Stimulated activated CD8-positive, alpha-beta memory T cell treated with anti-CD3 and anti-CD28 coated beads, Interleukin-2, amount 100 ng/mL, for 1 hour (primary cell): ENCODE measurements at places on chromosomes 16 and 17.

GRCh38 chr17:74814453-74814852 is 38.3 kb upstream of the NAT9 start:
- DNase-seq, result no peak

- no peak for DNase-seq
These were observed 76.4 kb downstream of the GPR139 start for GRCh38 chr16:19997264-19997663.

DNA sequence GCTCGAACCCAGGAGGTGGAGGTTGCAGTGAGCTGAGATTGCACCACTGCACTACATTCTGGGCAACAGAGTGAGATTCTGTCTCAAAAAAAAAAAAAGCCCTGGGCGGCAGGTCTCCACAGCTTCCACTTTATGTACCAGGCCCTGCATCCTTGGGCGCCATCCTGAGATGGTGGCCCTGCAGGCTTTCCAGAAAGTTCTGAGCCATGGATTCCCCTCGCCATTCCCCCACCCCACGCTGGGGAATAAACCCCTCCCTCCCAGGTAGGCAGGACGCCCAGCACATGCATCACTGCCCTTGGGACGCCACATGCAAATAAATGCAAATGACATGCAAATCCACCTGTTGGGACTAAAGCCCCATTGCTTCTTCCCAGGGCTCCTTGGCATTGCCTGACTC is 13.8 kb upstream of the ZNF469 start:
- DNase-seq, result no peak

- no peak for DNase-seq
These were observed 19.5 kb downstream of the COTL1 start for GRCh38 chr16:84598360-84598759.

DNA sequence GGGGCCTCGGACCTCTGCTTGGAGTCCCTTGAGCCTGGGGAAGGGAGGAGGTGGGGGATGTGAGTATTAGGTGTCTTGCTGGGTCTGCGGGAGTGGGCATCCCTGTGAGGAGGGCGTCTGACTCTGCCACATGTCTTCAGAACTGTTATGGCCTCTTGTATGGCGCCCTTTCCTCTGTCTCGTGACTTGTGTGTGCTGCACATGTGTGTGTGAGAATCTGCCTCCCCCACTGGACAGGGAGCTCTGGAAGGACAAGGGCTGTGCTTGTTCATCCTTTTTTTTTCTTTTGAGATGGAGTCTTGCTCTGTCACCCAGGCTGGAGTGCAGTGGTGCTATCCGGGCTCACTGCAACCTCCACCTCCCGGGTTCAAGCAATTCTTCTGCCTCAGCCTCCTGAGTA is 33.4 kb downstream of the ARHGAP23 start:
- no peak for DNase-seq

DNA sequence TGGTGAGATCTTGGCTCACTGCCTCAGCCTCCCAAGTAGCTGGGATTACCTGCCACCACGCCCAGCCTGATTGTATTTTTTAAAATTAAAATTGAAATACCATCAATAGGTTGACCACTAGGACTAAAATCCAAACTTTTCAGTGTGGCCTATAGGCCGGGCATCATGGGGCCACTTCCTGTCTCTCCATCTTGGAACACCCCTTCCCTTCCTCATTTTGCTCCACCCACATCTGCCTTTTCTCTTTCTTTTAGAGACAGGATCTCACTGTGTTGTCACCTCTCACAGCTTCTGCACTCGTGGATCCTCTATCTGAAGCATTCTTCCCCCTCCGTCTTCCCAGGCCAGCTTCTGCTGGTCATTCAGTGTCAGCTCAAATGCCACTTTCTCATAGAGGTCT is 57.0 kb downstream of the BMERB1 start:
- no peak for DNase-seq

DNA sequence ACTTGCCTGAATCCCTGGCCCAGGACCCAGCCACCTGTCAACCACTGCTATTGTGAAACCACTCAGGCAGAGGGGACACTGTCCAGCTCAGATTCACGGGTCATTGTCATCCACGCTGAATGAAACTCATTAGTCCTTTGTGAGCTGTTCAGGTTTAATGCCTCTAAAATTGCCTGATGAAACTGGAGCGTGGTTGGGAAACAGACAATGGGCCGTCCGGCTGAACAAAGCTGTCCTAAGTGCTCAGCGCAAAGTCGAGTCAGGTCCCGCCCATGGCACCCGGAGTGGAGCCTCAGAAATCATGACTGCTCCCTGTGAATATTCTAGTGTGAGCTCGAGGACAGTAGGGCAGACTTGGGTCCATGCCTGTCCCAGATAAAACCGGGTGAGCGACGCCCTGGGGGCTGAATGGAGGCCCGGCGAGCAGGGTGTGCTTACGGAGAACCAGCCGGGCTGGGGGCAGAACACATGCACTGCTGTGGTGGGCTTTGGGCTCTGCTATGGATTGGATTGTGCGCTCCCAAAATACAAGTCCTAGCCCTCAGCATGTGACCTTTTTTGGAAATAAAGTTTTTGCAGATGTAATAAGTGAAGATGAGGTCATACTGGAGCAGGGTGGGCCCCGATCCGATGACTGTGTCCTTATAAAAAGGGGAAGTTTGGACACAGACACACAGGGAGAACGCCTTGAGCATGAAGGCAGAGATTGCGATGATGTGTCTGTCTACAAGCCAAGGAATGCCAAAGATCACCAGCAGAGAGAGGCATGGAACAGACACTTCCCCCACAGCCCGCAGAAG is 12.9 kb upstream of the CMIP start:
- no peak for DNase-seq

GRCh38 chr16:89221604-89222003 is 4.1 kb downstream of the ZNF778 start:
- DNase-seq, result no peak

DNA sequence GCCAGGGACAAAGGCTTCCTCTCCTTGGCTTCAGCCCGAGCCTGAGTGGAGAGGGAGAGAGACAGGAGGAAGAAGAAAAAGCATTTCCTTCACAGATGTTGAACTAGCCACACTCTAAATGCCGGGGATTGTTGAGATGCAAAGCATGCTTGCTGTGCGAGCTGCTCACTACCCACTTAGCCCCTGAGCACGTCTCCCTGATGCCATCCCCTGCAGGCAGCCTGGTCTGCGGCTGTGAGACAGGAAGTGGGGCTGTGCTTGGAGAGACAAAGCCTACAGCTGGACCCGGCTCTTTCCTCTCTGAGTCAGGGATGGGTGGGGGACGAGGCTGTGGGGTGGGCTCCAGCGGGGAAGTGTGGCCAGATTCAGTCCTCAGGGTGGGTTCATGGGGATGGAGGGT is 13.7 kb downstream of the WNT9B start:
- no peak for DNase-seq

DNA sequence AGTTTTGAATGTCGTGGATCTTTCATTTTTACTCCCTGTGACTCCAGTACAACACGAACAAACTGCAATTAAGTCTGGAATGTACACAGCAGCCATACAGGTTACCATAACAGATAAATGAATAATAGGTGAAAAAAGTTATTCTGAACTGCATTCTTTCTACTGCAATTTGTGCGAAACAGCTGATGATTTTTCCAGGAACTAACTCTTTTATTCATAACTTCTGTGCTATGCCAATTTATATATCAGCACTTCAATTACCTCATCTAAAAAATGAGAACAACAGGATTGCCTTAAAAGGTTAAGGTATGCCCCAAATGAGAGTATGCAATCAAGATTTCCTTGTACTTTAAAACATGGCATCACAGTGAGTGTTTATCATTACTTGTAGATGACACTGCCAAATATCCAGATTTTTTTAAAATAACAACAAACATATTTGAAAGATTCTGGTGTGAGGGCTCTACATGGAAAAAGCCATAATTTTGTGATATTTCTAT is 238.9 kb downstream of the CDH8 start:
- no peak for DNase-seq

- no peak for DNase-seq
These were observed 9.9 kb downstream of the TBX2 start for GRCh38 chr17:61409301-61410112.

GRCh38 chr17:38402897-38403296 is 25.4 kb upstream of the ARHGAP23 start:
- DNase-seq, result no peak

GRCh38 chr16:84603140-84603816 is 14.6 kb downstream of the COTL1 start:
- no peak for DNase-seq

DNA sequence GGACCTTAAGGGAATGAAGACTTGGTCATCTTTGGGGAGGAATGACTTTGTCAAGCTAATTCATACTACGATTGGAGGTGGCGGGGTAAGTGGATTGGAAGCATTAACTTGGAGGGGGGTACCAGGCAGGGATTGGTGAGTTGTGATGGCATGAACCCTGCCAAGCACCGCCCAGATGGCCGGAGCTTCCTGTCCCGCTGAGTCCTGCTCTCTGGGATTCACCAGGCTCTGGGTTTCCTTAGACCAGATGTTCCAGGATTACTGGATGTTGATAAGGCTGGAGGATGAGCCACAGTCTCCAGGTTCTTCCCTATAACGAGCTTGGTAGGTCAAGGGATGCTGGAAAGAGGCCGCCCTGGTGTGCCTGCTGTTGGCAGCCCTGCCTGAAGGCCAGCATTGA is 154.9 kb downstream of the SDK2 start:
- DNase-seq, result no peak

DNA sequence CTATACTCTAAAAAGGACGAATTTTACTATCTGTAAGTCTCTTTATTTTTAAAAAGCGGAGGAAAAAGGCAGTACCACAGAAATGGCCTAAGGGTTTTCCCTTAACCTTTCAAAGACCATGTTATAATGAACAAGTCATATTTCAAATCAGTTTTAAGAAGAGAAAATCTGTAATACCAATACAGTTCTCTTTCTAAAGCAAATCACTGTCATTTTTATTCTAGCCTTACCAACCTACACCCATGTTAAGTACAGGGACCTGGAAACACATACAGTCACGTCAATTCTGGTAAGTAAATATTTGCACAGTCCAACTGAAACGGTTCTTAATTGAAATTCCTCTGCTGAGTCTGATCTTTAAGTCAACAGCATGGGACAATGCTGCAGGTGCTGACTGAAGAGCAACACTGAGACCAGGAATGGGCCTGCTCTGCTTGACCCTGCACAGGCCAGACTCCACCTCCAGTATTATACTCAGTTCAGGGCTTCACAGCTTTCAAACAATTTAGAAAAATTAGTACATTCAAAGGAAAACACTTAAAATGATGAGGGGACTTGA is 20.2 kb downstream of the MBTPS1 start:
- DNase-seq, result no peak

DNA sequence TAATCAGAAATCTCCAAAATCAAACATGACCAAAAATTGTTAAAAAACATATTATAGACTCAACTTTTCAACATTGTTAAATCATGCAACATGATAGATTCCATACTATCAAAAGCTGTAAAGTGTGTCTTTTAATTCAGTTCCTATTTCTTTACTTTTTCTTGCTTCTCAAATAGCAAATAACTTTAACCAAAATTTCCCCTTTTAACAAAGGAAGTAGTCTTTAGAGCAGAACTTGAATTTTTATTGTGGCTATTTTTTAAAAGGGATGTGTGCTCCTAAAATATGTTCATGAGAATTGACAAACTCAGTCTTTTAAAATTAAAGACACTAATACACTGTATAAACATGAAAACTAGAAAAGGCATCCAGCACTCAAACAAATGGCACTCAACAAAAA is 49.1 kb downstream of the SPAG9 start:
- no peak for DNase-seq

GRCh38 chr17:71709271-71709890 is 411.4 kb upstream of the SOX9 start:
- no peak for DNase-seq

DNA sequence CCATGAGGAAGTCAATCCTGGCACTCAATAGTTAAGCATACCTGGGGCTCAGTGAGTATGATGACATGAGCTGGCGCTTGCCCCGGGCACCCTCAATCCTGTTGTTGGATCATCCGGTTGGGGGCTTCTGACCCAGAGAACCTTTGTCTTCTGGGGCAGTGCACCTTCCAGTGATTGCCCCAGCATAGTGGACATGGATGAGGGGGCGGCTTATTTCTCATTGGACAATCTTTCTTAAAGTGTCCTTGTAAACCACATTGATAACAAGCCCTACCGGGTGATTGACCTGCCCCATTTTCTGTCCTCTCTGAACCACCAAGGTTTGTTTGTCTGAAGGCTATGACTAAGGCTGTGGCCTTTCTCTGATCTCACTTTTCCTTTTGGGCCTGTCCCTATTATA is 18.2 kb downstream of the IGSF6 start:
- DNase-seq, result no peak

GRCh38 chr17:41063449-41063848 is 2.2 kb downstream of the KRTAP2-4 start:
- DNase-seq, result no peak

GRCh38 chr16:50996166-50996829 is 154.8 kb downstream of the SALL1 start:
- no peak for DNase-seq

GRCh38 chr16:84085773-84086172 is 31.0 kb downstream of the MBTPS1 start:
- no peak for DNase-seq

DNA sequence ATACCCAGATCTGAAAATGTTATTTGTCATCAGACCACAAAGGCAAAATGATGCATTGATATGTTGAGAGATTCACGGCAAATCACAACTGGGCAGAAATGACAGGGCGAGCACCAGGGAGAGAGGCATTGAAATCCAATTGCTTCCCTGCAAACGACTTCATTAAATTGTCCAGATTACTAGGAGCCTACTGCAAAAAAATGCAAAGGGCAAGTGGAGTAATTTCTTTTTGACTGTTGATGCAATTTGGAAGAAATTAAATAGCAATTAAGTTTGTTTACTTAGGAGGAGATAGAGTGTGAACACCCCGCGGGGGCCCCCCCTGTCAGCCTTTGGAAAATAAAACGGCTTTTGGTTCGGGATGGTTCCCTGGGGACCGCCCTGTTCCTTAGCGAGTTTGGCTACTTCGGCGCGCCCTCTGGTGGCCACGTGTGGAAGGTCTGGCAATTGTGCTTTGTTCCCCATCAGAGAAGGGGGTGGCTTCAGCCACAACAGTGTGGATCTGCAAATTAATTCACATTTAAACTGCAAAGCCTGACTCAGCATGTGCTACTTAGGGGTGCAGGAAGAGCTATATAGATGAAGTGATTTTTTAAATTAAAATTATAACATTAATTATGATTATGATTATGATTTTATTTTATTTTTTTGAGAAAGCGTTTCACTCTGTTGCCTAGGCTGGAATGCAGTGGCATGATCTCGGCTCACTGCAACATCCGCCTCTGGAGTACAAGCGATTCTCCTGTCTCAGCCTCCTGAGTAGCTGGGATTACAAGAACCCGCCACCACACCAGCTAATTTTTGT is 14.5 kb upstream of the TMC7 start:
- peak; percentile 66 for DNase-seq

GRCh38 chr16:894136-894535 is 76.6 kb downstream of the LMF1 start:
- DNase-seq, result no peak
